Pons (tissue), 1 donor: ENCODE measurements at places on chromosomes 6 and 20.

DNA sequence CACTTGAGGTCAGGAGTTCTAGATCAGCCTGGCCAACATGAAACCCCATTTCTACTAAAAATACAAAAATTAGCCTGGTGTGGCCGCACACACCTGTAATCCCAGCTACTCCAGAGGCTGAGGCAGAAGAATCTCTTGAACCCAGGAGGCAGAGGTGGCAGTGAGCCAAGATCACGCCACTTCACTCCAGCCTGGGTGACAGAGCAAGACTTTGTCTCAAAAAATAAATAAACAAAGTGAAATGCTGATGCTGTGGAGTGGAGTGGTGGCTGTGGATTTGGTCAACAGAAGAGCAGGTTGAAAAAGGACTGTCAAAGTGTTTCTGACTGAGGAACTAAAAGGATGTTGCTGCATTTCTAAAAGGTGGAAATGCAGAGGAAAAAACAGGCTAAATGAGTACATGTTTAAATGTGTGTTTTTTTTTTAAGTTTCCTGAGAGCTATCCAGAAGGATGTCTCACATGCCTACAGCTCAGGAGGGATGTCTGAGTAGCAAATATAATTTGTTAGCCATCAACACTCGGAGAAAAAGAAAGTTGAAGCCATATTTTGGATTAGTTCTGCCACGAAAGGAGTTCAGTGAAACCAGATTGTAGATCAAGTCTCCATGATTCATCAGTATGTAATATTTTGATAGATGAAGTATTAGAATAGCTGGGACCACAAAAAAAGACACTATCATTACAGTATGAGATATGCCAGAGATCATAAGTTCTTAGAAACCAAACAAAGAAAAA is 621.1 kb upstream of the ADGRB3 start:
- no peak for DNase-seq

DNA sequence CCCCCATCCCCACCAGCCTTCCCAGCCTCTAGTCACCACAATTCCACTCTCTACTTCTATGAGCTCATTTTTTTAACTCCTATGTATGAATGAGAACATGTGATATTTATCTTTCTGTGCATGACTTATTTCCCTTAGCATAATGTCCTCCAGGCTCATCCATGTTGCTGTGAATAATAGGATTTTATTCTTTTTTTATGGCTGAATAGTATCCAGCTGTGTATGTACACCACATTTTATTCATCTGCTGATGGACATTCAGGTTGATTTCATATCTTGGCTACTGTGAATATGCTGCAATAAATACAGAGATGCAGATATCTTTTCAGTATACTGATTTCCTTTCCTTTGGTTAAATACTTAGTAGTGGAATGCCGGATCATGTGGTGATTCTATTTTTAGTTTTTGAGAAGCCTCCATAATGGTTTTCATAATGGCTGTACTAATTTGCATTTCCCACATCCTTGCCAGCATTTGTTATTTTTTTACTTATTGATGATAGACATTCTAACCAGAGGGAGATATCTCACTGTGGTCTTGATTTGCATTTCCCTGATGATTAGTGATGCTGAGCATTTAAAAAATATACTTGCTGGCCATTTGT is 194.9 kb downstream of the PACRG start:
- DNase-seq: no peak

GRCh38 chr6:89745716-89746115 is 73.9 kb downstream of the MDN1 start:
- DNase-seq: no peak

DNA sequence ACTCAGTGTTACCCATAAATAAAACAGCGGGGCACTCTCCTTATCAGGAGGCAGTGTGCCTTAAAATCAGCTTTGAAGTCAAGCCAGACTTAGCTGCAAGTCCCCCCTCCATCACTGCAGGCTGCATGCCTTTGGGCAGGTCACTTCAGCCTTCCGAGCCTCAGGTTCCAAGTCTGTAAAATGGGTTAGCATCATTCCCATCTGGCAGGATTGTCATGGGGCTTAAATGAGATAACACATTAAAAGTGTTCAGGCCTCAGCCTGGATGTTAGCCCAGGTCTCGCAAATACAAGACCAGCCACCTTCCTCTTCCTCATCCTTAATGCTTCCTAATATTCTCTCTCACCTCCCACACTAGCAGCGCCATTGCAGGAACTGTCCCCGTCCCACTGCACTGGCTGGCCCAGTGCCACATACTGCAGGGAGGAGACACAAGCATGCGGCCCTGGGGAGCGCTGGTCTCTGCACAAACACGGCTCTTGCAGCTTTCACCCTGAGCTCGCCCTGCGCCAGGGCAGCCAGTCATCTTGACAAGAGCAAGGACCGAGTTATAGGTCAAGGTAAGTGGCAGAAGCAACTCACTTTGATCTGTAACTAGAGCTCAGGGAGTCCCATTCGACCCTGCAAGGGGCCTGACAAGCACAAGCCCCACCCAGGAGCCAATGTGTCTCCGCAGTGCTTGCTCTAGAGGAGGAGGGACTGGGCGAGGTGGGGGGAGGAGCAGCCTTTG is 564.6 kb upstream of the AGPAT4 start:
- DNase-seq: no peak

DNA sequence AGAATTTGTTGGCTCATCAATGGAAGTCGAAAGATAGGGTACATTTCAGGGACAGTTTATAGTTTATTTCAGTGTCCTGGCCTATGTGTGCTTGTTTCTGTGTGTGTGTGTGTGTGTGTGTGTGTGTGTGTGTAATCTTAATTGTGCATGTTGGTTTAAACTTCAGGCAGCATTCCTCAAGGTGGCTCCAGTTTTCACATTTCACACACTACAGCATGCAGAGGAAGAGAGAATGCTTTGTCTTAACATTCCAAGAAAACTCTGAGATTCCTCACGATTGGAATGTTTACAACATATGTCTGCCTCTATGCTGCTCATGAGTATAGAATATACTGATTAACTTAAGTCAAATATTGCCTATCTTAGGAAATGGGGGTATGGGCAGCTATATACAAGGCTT is 332.6 kb upstream of the EPHA7 start:
- DNase-seq: no peak

- no peak for DNase-seq
Observed at GRCh38 chr6:132780770-132781371, 17.6 kb downstream of the SLC18B1 start.

- DNase-seq: no peak
Observed at GRCh38 chr6:48835421-48835958, 627.6 kb downstream of the MMUT start.

DNA sequence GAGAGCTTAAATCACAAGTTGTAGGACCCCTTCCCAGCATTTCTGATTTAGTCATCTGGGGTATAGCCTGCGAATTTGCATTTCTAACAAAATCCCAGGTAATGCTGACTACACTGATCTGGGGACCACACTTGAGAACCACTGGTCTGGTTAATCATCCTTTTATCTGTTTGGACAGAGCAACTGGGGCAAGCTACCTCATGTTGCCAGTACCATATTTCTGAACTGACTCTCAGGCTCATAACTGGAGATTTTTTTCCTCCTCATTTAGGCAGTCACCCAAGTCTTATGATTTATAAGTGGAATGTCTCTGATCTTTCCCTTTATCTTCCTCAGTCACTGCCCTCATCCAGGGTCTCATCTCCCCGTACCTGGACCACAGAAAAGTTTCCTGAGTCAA is 12.0 kb upstream of the GTF3C6 start:
- no peak for DNase-seq

DNA sequence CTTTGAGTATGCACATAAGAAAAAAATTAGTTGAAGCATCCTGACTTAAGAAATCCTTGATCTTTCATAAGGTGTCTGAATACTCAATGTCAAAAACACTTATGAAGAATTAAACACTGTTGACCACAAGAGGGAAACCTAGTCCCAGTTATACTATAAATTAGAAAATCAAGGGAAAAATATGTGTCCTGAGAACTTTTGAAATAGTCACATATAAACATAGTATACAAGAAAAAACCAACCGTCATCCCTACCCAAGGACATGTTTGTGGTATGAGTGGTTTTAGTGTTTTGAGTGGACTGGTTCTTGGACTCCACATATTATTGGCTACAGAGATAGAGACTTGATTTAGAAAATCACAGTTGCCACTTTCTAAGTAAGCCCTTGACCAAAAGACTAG is 7.6 kb upstream of the HLA-DRA start:
- DNase-seq: peak; percentile 60

DNA sequence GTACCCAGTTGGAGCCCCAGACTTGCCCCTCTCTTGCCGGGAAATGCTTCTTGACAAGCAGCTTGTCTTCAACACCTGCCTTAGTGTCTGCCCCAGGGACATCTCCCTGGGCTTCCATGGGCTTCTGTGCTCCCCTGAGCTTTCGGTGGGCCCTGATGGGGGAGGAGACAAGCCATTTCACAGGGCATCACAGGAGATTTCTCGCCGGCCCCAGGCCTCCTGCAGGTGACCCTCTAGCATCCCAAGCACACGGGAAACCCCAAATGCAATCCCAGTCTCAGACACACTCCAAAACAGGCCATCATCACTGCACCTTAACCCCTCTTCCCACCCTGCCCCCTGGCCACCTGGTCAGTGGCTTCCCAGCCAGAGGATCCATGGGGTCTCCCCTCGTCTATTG is 74.5 kb downstream of the JPH2 start:
- no peak for DNase-seq

- DNase-seq: no peak
Observed at GRCh38 chr6:29708432-29709179, 14.6 kb upstream of the HLA-F start.

- no peak for DNase-seq
Observed at GRCh38 chr6:56573624-56574023, 69.1 kb downstream of the DST start.

GRCh38 chr6:119501798-119502483 is 152.4 kb upstream of the MAN1A1 start:
- DNase-seq: no peak

DNA sequence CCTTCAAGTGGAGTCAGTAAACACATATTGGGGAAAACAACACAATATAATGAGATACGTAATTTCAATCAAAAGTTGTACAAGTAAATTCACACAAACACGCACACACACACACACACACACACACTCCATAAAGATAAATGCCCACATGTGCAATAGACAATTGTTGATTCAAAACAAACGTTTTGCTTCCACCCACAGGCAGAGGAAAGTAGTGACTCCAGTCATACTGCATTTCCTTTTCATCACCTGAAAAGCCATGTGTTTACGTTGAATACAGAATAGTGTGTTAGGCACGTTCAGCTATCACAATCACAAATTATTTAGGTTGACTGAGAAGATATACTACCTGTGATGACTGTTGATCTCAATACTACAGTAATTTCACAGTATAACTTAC is 443.8 kb upstream of the MANEA start:
- no peak for DNase-seq

- no peak for DNase-seq
Observed at GRCh38 chr6:130851026-130851425, 23.8 kb downstream of the SMLR1 start.

- no peak for DNase-seq
Observed at GRCh38 chr6:136795386-136795785, 3.1 kb upstream of the MAP3K5 start.

DNA sequence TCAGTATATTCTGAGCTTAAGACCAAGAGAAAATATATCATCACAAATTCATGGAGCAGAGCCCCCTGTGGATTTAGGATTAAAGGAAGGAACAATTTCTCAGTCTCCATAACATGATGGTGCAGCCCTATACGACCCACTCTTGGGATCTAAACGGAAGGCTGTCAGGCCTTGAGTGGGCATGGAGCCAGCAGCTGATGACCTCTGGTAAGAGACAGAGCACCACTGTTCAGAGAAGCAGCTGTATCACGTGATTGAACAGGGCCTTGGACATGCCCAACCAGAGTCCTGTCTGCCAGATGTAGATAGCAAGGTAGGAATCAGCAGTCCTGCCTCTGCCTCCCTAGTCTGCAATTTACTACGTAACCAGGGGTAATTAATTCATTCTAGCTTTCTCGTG is 259.4 kb upstream of the POU3F2 start:
- peak; percentile 91 for DNase-seq

DNA sequence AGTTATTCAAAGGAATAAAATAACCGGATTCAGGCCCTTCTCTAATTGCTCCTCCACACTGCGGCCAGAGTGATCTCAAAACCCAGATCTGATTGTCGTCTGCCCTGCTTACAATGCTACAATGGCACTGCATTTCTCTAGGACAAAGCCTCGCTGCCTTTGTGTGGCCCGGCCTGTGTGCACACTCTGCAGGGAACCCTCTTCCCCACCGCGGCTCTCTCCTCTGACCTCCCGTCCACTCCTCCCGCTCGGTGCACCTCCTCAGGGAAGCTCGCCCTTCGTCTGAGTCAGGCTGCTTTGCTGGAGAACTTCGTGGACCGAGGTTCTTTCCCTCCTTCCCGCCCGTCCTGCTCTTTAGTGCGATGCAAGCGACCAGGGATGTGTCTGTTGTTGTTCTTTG is 101.6 kb upstream of the SNX9 start:
- DNase-seq: no peak

DNA sequence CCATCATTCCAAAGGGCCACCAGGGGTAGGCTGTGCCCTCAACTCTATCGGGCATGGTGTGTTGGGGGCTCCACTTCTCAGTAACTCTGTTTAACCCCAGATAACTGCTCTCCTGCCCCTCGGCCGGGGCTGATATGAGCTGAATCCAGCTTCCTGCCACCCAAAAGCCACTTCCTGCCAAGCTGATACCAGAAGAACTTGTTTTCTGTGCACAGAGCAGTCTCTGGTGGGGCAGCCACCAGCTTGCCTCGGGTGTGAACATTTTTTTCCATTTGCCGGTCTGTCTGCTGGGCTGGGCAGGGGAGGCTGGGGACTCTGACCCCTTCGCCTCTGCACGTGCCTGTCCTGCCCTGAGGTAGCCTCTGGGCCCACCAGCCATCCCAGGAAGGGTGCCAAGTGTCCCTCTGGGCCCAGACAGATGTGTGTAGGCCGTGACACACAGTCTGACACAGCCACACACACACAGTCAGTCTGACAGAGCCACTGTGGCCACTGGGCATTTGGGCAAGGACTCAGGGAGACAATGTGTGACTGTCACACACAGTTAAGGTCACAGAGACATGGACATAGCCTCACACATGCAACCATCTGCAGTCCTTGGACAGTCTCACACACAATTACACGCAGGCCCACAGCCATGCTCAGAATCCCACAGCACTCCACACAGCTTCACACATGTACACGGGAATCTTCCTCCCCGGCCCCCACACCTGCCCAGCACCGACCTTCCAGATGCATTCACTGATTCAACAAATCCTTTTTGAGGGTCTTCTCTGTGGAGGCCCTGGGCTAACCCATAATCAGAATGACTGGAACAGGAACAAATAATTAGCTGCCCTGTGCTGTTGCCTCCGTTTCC is 45.1 kb downstream of the NOL4L start:
- no peak for DNase-seq

- peak; percentile 19 for DNase-seq
Observed at GRCh38 chr6:139029470-139030227, 1.1 kb downstream of the ABRACL start.

GRCh38 chr6:39386487-39386886 is 64.0 kb upstream of the KCNK16 start:
- no peak for DNase-seq

GRCh38 chr6:150303256-150303655 is 65.6 kb upstream of the IYD start:
- DNase-seq: no peak
